DMS79 (cell line): ENCODE measurements at places on chromosomes 16 and 17.

DNA sequence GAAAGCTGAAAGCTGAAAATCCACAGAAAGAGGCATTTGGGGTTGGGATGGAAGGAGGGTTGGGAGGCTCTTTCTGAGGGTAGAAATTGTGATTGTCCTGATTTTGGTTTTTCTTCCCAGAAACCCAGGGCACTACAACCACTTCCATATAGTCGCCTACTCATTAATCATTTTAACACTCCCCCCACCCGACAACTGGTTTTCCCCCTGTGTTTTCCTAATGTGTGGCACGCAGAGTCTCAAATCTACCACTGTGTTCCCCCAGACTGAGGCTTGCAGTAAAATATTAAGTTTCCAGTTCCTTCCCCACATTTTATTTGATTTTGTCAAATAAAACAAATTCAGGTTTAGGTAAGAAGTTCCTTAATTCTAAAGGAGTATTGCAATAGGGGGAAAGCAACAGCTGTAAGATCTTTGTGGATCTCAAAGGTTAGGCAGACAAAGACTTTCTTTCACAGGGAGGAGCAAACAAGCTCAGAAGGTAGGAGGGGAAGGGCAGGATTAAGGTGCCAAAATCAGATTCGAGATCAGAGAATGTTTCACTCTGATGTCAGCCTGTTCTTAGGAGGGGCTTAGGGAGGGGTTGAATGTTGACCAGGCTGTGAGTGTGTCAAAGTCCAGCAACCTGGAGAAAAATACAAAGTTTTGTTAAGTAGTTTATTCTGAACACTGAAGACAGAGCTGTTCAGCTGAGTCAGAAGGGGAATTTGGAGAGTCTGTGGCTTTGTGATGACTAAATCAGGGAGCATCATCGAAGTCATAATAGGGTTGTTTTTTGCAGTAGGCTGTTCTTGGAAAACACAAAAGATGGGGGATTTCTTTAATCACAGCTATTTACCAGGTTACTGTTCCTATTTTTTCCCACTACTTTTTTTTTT, 3.6 kb downstream of the ZNF267 start:
- DNase-seq: no peak

DNA sequence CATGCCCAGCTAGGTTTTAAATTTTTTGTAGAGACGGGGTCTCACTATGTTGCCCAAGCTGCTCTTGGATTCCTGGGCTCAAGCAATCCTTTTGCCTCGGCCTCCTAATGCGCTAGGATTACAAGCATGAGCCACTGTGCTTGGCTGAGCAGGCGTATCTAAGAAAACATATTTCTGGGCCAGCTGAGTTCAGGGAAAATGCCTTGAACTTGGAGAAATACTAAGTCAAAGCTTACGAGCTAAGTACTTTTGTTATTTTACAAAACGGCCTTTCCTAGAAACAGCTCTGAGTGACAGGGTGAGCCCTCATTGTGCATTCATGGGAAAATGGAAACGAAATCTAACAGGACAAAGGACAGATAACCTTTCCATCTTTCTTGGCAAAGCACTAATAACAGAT, 24.7 kb downstream of the DNAI2 start:
- DNase-seq: no peak

DNA sequence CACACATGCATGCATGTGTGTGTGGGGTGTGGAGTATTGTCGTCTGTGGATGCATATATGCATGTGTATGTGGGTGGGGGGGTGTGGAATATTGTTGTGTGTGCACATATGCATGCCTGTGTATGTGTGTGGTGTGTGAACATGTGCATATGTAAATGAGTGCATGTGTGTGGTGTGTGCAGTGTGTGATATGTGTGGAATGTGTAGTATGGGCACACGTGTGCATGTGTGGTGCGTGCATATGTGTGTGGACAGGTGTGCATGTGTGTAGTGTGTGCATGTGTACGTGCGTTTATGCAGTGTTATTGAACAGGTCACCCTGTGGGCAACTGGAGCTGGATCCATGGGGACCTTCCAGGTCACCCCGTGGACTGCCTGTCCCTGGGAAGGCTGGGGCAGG, 18.7 kb downstream of the RBFOX3 start:
- DNase-seq: no peak

- DNase-seq: no peak
These were observed 252.3 kb downstream of the SNX29 start for GRCh38 chr16:12228602-12229499.

DNA sequence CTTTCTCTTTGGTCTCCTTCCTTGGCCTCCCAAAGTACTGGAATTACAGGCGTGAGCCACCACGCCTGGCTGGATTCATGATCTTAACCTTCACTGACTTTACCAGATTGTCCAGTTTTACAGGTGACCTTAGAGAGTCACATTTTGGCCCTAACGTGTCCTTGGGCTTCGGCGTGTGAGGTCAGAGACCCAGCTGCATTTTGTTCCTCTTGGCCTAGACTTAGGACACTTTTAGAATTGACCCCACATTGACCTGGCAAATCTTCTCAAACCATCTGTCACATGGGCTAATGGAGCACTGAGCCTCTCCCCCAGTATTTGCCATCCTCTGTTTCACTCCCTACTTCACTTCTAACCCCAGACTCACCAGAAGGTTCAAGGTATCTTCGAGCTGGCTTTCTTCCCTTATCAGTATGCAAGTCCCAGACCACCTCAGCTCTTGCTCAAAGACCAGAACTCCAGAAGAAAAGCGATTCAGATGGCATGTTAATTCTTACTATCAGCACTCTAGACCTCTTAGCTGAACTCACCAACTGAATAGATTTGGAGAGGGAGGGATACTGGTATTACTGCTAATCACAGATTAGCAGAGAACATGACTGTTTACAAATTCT, 1.7 kb upstream of the CYTH1 start:
- no peak for DNase-seq

- no peak for DNase-seq
These were observed 562.7 kb upstream of the WSB1 start for GRCh38 chr17:26731005-26731921.
